ENCODE measurements at places on chromosomes 3 and 15. TPM values are rescaled to one million over a fixed set of nuclear protein-coding genes. Genes with fewer than 3 reads are reported as not detected.

ZNF860 gene
- 0.63 TPM for polyA plus RNA-seq

ADCY5 gene
- polyA plus RNA-seq: 3.7 TPM

MAP6D1 gene
- polyA plus RNA-seq: 44.8 TPM

QARS1 gene
- 272 TPM for polyA plus RNA-seq

GRCh38 chr15:65918357-65918920, 49.1 kb downstream of the RAB11A start:
- DNase-seq: no peak

- DNase-seq: no peak
Measured at GRCh38 chr3:174495311-174495710, 363.8 kb upstream of the NAALADL2 start.

PLSCR2 gene
- polyA plus RNA-seq: not detected

DNA sequence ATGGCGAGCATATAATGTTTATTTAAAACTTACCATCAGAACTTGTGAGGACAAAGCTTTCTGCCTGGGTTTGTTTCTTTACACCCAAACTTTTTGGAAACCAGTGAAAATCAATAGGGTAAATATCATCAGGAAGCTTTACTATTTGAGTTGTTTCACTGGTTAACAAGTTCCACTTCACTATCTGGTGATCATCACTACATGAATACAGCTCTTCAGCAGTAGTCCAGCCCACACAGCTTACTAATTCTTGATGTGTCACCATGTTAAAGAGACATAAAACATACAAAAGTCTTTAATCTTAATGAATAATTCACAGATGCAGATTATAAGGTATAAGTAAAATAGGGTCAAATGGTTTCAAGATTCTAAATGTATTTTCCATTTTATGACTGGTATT, 17.6 kb downstream of the IFT80 start:
- DNase-seq: no peak

DNA sequence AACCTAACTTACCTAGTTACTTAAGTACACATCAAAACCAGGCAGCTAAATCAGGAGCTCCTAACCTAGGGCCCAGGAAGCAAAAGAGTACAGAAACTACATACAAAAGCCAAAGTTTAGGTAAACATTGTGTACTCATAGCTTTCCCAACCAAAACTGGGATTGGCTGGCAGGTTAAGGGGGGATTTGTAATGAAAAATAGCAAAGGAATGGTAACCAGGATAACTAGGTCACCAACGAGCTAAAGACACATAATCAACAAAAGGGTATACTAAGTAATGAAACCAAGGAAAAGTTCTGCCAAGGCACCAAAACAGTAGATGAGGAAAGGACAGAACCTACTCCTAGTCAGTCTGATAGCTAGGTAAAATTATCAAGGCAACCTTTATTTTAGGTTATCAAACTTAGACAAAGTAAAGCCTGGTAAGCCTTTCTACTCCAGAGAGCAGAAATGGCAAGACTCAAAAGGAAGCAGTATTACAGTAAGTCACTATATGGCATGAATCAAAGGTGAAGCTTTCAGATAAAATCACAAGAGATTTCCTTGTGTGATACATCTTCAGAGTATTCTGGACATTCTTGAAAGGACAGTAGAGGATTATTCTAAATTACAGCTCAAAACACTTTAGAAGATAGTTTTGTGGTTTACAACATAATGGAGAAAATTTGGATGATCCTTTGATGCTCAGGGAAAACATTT, 10.2 kb downstream of the TRA2B start:
- DNase-seq: no peak

TYRO3 gene
- polyA plus RNA-seq: 18.5 TPM

DNA sequence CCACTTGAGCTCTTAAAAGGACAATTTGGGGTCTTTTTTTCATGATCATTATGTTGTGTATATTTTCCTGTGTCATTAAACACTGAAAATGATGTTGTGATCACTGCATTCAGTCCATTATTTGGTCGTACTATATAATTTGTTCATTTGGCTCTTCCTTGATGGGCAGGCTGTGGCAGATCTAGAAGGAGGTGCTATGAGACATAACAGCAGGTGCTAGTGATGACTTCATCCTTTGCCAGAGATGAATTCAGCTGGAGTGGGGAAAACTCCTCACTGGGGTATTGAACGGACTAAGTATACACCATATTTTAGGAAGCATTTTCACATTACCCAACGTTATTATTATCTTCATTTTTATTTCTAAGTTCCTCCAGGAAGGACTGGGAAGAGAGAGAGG, 12.0 kb downstream of the CMTM7 start:
- no peak for DNase-seq

GRCh38 chr3:36595511-36595910, 168.8 kb downstream of the DCLK3 start:
- no peak for DNase-seq

DNA sequence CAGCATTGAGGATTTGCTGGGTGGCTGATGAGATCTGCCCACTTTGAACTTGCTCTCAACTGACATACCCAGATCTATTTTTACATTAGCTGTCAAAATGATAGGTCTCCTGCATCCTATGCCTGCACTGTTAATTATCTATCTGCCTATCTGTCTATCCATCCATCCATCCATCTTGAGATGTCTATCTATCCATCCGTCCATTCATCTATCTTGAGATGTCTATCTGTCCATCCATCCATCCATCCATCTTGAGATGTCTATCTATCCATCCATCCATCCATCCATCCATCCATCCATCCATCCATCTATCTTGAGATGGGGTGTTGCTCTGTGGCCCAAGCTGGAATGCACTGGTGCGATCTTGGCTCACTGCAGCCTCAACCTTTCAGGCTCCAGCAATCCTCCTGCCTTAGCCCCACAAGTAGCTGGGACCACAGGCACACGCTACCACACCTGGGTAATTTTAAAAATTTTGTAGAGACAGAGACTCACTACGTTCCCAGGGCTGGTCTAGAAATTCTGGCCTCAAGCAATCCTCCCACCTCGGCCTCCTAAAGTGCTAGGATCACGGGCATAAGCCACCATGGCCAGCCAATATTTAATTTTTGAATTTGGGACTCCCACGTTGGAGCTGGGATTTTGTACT, 159.4 kb upstream of the NSMCE3 start:
- DNase-seq: no peak

- DNase-seq: peak; percentile 66
Measured at GRCh38 chr3:194058189-194058571, 77.8 kb upstream of the HES1 start.

TRPC1 gene
- polyA plus RNA-seq: 7.2 TPM

Data from hindlimb muscle (tissue), 1 donor.